ENCODE measurements at places on chromosomes 13 and 19.

DNA sequence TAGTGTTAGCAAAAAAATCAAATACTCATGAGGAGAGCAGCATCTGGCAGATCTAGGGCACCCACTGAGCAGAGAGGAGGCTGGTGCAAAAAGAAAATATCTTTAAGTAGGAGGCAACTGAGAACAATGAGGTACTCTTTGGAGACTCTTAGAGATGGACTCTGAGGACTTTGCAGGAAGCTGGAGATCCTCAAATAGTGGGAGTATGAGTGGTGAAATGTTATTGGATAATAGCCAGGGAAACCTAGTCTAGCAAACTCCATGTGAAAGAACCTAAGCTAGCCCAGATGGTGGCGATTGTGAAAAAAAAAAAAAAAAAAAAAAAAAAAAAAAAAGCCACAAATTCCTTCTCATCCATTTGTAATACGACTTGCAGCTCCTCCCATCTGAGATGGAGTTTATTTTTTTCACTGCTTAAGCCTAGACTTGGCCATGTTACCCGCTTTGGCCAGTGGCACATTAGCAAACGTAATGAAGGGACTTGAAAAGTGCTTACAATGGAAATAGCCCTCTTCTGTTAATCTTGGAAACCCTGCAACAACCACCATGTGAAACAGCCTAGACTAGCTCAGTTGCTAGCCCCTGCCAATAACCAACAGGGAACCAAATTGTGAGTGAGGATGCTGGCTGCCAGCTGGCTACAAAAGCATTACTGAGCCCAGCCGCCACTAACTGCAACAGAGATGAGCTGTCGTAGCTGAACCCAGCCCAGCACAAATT, 476.2 kb downstream of the KLF12 start:
- DNase-seq = no peak

- DNase-seq = no peak
These were observed 79.8 kb upstream of the FLT1 start for GRCh38 chr13:28574617-28575142.

DNA sequence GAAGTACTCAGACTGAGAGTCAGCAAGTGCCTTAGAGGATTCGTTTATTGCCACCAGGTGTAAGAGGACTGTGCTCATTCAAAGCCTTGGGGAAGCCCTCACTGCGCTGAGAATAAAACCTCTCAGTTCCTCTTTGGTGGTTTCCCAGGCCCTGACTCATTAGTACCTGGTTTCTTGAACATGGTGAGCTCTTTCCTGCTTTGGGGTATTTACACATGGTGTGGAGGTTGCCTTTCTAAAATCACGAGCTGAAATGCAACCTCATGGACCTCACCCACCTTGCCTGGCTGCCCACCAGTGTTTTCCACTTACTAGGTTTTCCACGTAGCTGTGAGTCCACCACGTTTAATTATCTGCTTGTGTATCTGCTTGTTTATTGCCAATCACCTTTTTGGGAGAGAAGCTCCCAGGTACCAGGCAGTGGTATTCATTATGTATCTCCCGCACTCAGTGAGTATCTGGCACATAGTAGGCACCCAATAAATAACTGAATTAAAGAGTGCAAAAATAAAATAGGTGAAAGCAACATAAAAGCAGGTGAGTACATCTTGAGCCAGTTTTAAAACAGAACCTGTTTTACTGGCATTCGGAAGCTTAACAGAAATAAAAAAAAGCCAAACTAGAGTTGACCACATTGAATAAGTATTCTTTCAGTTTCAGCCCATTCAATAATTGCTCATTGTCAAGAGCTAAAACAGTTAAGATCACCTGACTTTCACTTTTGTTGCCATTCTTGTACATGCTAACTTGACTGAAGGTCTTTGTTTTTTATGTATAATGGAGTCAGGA, 533.0 kb downstream of the MYO16 start:
- no peak for DNase-seq

DNA sequence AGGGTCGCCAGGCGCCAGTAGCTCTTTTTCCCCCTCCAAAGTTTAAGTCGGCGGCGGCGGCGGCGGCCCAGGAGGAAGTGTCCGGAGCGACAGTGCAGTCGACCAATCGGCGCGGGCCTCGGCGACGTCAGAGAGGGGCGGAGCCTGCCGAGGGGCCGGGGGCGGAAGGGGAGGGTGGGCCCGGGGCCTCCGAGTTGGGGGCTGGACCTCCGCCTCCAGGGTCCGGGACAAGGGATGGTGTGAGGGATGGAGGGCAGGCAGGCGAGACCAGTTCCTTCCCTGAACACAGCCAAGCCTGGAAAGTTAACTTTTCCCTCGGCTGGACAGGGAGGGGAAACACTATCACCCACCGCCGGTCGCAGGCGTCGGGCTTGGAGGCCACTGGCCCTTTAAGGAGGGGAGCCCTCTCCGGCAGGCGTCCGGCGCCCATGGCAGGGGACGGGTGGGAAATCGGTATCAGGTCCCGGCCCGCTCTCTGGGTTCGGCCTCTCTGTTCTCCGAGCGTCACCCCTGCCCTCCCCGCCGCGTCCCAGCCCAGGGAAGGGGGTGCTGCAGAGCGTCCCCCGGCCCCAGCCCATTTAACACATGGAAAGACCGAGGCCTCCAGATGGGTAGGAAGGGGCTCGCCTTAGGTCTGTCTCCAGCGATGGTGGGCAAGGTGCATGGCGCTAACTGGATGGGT, at the start of gene PRKD2:
Gene PRKD2 (minus strand): TSS at position 81 of the 682 bp plus-strand sequence. CDS start 744 bp downstream, outside the sequence.
- peak; percentile 25 for DNase-seq
